ENCODE measurements at places on chromosomes 7 and 10. TPM values are rescaled to one million over a fixed set of nuclear protein-coding genes. Genes with fewer than 3 reads are reported as not detected.

DNA sequence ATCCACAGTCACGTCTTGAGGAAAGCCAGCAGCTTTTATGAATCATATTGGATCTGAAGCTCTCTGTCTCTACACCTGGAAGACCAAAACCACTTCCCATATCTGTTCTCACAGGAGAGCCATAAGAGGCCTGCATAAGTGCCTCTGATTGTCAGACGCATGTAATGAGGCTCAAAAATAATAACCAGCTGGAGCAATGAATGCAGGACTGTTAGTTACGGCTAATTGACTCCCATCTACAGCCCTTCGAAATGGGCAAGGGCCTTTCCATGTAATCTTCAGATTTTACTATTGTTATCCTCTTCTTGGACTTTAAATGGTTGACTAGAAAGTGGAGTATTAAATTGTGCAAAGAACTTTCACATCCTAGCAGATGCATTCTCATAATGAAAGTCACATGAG lies 4.4 kb upstream of the SEMA3C start:
- DNase-seq, result no peak

PIK3AP1 gene
- polyA plus RNA-seq, result 3.2 TPM

- no peak for DNase-seq
These were observed 106.5 kb upstream of the ANLN start for GRCh38 chr7:36283181-36283580.

ENTPD1 gene
- 10.4 TPM for polyA plus RNA-seq

DNA sequence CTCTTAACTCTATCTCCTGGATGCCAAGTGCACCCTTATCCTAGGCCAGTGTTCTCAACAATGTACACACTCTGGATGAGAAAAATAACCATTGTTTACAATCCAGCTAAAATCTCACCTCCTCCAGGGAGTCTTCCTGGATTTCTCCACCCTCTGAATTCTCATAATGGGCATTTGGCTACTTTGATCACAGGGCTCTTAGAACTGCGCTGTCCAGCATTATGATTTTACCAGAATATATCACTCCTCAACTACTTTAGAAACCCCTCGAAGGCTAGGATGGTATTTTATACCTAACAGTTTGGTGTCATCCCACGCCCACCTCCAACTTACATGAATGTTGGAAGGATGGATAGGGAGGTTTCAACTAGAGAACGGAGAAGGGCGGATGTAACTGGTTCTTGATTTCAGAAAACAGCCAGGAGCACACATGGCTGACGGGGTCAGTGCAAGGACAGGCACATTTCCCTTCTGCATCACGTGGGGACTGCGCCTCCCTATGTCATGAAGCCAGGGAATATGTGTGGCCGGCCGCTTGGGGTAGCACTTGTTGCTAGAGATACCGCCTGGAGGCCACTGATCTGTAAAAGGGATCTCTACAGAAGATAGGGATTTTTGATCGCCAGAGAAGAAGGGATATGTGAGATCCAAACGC lies 1.2 kb upstream of the ATP6V0E2 start:
- DNase-seq, result peak; percentile 83

ASZ1 gene
- polyA plus RNA-seq, result not detected

GRCh38 chr7:129295015-129295423 lies 70.2 kb downstream of the AHCYL2 start:
- no peak for DNase-seq

DNA sequence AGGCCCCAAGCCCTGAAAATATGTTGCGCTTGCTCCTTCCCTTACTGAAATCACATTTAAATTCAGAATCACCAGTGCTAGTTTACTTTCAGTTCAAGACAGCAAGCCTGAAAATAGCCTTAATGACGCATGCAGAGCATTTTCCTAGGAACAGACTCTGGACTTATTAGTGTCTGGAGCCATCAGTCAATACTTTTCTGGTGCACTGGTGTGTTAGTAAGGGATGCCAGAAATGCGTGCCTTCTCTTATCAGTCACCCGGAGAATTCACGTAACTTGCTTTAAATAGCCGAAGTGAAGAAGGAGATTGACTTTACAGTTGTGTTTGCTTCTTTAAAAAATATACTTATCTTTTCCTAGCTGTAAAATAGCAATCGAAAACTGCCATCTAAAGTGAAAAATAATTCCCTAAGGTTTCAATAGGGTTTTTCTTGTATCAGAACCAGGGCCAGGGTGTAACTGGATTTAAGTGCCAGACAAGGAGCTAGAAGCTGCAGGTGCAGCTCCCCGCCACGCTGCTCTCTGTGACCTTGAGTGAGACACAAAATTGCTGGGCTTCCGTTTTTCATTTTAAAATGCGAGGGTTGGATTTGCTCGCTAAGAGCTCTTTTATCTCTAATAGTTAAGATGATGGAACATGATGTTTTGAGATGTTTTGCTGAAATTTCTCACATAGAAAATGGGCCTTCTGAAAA lies 177.8 kb downstream of the NSUN6 start:
- no peak for DNase-seq

DNA sequence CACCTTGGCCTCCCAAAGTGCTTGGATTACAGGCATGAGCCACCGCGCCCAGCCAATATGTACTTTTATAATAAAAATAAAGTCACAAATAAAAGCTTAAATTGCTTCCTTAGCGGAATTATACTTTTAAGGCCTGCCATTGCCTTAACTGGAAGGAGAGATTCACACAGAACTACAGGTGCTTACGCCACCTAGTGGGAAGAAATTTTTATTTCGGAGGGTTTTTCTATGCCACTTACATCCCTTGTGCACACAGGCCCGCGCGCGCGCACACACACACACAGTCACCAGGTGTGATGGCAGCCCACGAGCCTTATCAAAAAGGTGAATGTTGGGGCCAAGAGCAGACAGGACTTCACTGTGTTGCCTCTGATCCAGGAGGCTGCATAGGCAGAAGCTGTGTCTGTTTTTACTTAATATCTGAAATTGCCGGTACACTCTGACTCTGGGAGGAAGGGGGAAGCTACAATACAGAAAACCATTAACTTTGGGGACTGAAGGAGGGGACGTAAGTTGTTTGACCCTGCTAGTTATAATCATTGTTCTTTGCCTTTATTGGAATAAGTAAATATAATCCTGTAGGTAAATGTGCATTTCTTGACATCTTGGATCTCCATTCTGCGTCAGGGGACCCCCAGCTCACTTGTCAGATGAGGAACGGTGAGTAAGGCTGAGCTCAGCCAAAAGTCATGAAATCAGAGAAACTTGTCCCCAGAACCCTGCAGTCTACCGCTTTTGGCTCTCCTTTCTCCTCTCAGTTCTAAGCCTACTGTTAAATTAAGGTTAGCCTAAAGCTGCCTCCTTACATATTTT lies 87.1 kb downstream of the SLC16A9 start:
- peak; percentile 78 for DNase-seq

DNA sequence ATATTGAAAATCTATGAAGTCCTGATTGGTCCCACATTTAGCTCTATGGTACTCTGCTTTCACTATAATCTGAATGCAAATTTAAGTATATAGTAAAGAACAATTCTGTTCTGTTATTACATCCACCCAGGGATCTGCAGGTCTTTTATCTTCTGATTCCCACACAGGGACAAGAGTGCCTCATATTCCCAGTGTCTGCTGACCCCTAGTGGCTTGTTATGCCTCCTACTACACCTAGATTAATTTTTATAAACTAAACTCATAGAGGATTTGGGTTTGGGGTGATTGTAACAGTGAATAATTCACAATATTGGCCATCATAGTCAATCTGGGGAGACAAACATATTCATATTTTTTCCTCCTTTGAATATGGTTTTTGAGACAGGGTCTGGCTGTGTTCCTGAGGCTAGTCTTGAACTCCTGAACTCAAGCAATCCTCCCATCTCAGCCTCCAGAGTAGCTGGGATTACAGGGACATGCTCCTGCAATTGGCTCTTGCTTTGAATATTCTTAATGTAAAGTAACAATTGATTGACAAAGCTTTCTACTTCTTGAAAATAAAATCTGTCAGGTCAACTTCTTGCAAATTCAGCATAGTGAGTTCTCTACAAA lies 282.1 kb downstream of the KCND2 start:
- DNase-seq, result peak; percentile 39

CUZD1 gene
- polyA plus RNA-seq, result 1.0 TPM

DNA sequence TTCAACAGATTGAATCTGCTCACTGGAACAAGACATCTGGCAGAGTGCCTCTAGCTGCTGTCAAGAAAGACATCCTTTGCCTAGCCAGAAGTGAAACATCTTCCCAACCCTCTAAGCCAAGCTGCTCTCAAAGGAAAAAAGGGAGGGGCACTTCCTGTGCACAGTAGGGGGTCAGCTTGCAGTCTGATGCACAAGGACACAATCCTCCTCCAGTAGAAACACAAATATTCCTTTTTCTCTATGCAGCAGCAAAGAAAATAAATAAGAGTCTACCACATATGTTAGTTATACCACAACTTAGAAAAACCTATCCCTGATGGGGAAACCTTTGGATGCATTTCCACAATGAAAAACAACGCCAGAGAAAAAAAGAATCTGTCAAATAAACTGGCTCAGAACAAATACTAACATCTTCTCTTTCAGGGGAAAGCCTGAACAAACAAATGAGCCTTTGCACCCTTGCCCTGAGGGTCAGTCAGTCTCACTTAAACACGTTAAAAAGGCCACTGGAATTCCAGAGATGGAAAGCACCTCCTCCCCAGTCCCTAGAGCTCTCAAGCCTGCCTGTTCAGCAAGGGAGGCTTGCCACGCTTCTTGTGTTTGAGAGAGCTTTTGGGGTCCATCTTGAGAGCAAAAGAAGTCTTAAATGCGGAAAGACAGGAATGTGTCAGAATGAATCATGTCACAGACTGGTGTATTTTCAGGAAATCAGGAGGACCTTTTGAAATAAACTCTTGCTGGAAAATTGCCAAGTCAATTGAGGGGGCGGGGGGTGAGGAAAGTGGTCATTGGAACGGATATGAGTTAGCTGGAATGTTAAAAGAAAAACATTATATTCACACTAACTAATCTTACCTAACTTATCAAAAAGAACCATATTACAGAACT lies 7.5 kb downstream of the LAMB1 start:
- peak; percentile 84 for DNase-seq

VSTM2A gene
- polyA plus RNA-seq, result not detected

FGL2 gene
- polyA plus RNA-seq, result 22.2 TPM

GRCh38 chr7:105244594-105244993 lies 144.1 kb downstream of the SRPK2 start:
- DNase-seq, result no peak

DNA sequence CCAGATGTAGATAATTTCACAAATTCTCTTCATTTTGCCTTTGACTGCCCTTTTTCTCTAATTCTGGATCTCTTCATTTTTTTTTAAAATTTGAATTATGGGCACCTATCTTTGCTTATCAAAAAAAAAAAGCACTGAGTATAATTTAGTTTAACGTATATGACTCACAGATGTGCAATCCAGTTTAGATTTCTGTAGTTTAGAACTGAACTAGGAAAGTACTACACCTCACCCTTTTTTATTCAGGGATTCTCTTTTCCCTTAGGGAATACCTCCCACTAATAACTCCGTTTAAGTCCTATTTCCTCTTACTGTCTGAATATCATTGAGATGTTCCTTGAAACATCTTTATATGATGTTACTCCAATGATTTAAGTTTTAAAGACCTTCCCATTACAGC lies 665.0 kb downstream of the MAGI2 start:
- no peak for DNase-seq
